ENCODE measurements at places on chromosomes 2 and 18.

DNA sequence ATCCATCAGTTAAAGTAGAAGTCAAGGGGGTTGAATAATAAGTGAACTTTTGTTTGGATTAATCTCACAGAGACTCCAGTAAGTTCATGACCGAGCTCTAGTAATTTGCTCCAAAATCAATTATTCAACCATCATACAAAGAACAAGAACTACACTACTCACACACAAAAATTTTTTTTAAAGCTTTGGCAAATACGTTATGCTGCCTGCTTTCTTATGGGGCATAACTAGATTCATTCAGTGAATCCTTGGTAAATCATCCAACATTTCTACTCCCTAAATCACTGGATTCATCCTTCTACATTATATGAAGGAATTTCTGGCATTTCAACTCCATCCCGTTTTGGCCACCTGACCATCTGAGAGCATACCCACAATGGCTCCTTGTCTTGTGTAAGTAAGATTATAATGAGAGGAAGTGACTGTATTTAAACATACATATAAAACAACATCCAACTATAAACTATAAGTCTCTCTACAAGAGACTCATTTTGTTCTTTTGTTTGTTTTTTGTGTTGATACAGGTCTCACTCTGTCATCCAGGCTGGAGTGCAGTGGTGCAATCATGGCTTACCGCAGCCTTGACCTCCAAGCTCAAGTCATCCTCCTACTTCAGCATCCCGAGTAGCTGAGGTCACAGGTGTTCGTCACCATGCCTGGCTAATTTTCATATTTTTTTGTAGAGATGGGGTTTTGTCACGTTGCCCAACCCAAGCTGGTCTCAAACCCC is 144.2 kb upstream of the LRRTM4 start:
- DNase-seq = no peak

- DNase-seq = no peak
Measured at GRCh38 chr2:120826716-120827410, 91.2 kb downstream of the GLI2 start.

GRCh38 chr2:104863468-104864279 is 9.8 kb downstream of the POU3F3 start:
- DNase-seq = no peak

DNA sequence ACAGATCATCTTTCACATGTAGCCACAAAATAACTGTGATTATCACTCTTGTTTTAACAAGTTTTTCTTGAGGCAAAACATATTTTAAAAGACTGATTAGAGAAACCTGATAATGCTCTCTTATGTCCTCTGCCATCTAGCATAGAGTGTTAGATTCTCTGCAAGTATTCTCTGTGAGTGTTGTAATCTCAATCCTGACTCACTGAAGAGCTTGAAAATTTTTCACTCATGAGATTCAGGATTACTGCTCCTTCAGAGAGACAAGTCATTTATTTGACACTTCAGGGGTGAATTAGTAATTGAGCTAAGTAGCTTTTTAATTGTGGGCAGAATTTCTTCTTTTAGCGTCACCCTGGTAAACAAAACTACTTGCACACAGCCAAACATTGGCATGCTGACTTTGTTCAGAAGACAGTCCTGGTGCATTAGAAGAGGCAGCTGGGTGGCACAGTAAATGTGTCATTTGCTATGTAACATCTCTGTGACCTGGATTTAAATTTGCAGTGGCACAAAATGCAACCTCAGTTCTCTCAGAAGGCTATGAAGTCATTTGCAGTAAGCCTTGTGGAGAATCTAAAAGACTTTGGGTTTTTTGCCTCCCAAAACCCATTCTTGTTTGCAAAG is 172.9 kb downstream of the LRP1B start:
- no peak for DNase-seq

DNA sequence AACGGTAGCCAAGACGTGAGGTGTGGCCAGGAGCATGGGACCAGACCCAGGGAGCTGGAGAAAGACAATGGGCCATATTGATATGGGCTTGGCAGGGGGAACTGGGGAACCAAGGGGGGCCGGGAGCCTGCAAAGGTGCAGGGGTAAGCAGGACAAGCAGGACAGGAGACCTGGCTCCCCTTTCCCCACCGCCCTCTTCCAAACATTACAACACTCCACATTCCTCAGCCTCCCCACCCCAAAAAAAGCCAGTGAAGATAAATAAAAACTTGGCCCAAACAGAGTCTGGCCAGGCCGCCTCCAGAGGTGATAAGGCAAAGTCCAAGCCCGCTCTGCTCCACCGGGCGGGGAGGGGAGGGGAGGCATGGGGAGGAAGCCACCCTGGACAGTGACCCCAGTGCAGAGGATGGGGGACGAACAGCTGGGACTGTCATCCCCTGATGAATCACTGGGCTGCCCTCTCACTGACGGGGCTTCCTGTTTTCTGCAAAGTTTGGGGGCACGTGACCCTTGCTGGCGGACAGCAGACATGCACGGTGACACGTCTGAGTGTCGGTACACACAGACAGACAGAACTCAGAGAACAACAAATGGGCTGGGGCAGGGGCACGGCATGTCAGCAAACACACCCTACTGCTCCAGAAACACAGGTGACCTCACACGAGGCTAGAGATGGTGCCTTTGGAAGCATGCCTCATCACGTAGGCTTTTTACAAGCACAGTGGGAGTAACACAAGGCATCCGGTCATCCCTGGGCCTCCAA is 100.2 kb downstream of the TNS1 start:
- no peak for DNase-seq

Data from DMS 273 treated with DMSO at 0.1 percent for 48 hours (cell line).